Tibial artery (tissue), 4 donors: ENCODE measurements at places on chromosomes 3 and 15.

GRCh38 chr3:97883736-97884135 is 61.9 kb downstream of the CRYBG3 start:
- H3K27ac ChIP-seq: no peak overlapping the region
- DNase-seq: no peak
- H3K27me3 ChIP-seq: no peaks in the 10 kb centered on the region
- peaks cover 22% of the 10 kb centered on the region for H3K36me3 ChIP-seq
- no peaks in the 10 kb centered on the region for H3K4me1 ChIP-seq

DNA sequence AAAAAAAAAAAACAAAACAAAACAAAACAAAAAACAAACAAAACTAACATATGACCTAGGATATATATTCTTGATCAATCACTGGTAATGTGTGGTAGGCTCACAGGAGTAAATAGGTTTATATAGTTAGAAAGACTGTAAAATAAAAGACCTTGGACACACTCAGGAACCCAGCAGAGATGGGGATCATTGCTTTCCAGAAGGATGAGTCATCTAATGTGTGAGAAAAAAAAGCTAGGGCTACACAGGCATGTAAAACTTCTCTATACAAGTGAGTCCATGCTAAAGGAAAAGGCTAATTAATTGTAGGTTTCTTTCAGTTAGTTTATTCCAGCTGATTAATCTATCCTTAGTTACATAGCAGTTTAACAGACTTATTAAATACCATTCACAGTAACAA is 710.3 kb upstream of the ARPP21 start:
- H3K27me3 ChIP-seq: no peaks in the 10 kb centered on the region
- H3K27ac ChIP-seq: no peak overlapping the region
- no peak overlapping the region for H3K4me3 ChIP-seq
- no peaks in the 10 kb centered on the region for H3K36me3 ChIP-seq
- H3K4me1 ChIP-seq: no peaks in the 10 kb centered on the region
- no peak for DNase-seq

GRCh38 chr3:141605883-141606282 is 119.1 kb downstream of the RASA2 start:
- no peak overlapping the region for H3K4me3 ChIP-seq
- DNase-seq: no peak
- H3K4me1 ChIP-seq: no peaks in the 10 kb centered on the region
- H3K27ac ChIP-seq: no peak overlapping the region

GRCh38 chr15:85551221-85551832 is 170.9 kb downstream of the AKAP13 start:
- DNase-seq: no peak
- H3K4me1 ChIP-seq: peaks cover 13% of the 10 kb centered on the region
- H3K27ac ChIP-seq: no peak overlapping the region

DNA sequence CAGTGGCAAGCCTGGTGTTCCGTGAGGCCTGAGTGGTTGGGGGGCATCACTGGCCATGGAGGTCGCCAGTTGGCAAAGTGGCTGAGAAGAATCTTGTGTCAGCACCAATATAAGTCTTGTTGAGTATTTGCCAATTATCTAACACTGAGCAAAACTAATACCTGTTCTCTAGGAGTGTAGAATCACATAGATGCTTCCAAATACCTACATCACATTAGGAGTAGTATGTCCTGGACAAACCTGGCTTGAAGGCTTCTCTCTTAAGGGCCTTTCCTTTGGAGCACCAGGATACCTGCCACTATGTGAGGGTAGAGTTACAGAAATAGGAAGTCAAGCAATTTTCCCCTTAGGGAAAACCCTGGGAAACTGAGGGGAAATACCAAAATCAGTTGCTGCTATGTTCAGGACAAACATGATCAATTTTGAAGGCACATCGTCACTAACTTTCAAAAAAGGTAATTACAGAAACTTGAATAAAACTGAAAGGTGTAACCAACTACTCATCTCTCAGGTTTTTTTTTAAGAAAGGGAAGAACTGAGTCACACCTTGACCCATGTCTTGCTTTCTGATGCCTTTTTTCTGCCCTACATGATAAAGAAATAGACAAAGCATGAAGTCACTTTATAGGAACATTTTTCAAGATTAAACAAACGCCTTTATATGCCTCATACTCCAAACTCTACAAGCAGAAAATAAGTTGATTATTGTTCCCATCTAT is 100.4 kb downstream of the IMPG2 start:
- no peaks in the 10 kb centered on the region for H3K4me1 ChIP-seq
- no peak overlapping the region for H3K27ac ChIP-seq
- DNase-seq: no peak

DNA sequence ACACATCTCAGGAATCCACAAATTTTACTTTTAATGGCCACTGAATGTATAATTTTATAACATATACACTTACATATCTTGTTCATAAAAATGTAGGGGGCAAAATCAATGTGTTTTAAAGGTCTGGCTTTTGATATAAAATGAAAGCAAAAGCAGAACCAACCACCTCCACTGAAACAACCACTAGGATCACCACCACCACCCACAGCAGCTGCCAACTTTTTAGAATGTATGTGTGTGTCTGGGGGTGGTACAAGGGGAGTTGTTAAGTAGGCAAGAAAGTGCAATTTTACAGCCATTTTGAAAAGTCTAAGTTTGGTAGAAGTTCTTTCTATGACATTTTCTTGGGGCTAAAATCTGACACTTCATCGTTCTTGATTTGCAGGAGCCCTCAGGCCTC is 44.0 kb downstream of the OTOL1 start:
- no peak overlapping the region for H3K4me3 ChIP-seq
- no peaks in the 10 kb centered on the region for H3K36me3 ChIP-seq
- no peaks in the 10 kb centered on the region for H3K4me1 ChIP-seq
- H3K27ac ChIP-seq: no peak overlapping the region

GRCh38 chr3:87127281-87127680 is 99.8 kb upstream of the CHMP2B start:
- no peaks in the 10 kb centered on the region for H3K36me3 ChIP-seq
- H3K4me1 ChIP-seq: no peaks in the 10 kb centered on the region
- no peak overlapping the region for H3K4me3 ChIP-seq
- no peak for DNase-seq
- H3K27me3 ChIP-seq: no peaks in the 10 kb centered on the region

GRCh38 chr3:45881078-45882022 is 5.0 kb upstream of the CCR9 start:
- no peak overlapping the region for H3K4me3 ChIP-seq
- no peaks in the 10 kb centered on the region for H3K27me3 ChIP-seq
- DNase-seq: no peak
- no peaks in the 10 kb centered on the region for H3K36me3 ChIP-seq
- H3K27ac ChIP-seq: no peak overlapping the region

DNA sequence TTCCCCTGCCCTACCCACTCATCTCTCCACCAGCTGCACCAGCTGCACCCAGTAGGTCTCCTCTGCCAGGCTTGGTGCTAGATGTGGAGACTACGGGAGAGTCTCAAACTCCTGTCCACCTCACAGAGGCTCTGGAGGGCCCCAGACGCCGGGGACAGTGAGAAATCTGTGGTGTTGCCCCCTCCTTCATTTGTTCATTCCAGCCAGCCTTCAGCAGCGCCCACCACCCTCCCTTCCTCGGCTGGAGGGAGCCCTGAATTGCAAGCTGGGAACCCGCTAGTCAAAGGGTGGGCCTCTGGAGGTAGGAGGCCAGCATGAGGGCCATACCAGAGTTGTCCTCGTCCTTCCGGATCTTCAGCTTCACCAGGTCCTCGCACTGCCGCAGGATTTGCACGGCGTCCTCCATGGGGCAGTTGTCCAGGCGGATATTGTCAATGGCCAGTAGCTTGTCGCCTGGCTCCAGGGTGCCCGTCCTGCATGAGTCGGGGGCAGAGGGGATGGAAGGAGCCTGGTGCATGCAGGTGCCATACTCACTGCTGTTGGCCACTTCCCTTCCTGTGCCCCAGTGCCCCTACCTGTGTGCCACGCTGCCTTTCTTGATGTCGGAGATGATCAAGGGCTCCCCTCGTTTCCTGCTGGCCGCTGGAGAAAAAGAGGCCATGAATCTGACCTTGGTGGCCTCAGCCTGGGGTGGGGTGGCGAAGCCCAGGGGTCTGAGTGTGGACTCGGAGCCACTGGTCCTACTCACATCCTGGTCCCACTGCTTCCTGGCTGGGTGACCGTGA is 29.1 kb downstream of the GRIP2 start:
- DNase-seq: no peak
- no peak overlapping the region for H3K4me3 ChIP-seq
- no peaks in the 10 kb centered on the region for H3K4me1 ChIP-seq
- H3K27ac ChIP-seq: no peak overlapping the region
- peaks cover 28% of the 10 kb centered on the region for H3K27me3 ChIP-seq

- H3K36me3 ChIP-seq: peaks cover 20% of the 10 kb centered on the region
- no peak overlapping the region for H3K27ac ChIP-seq
- H3K27me3 ChIP-seq: no peaks in the 10 kb centered on the region
- H3K4me1 ChIP-seq: peaks cover 65% of the 10 kb centered on the region
- DNase-seq: no peak
Measured at GRCh38 chr3:156677536-156677935, 3.1 kb downstream of the TIPARP start.

DNA sequence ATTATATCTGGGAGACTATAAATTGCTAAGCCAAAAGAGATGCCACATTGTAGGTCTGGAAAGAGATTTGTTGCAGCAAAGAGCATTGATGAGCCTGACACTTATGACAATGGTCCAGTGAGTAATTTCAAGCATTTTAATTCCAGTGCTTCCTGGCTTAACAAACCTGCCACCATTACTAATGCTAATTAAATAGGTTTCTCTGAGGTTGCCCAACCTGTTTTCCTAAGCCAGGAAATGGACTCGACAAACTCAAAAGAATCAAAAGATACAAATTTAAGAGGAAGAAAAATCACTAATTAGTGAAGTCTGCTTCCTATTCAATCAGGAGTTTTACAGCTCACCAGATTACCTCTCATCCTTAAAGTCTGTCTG is 36.7 kb upstream of the CTDSPL start:
- no peaks in the 10 kb centered on the region for H3K4me1 ChIP-seq
- no peak for DNase-seq
- no peak overlapping the region for H3K27ac ChIP-seq
- H3K36me3 ChIP-seq: peaks cover 4% of the 10 kb centered on the region
- H3K27me3 ChIP-seq: no peaks in the 10 kb centered on the region
- H3K4me3 ChIP-seq: no peak overlapping the region

- peaks cover 23% of the 10 kb centered on the region for H3K4me1 ChIP-seq
- no peaks in the 10 kb centered on the region for H3K27me3 ChIP-seq
- no peaks in the 10 kb centered on the region for H3K36me3 ChIP-seq
- DNase-seq: no peak
- no peak overlapping the region for H3K4me3 ChIP-seq
Measured at GRCh38 chr3:123813876-123814275, 70.3 kb downstream of the MYLK start.

- peaks cover 18% of the 10 kb centered on the region for H3K4me1 ChIP-seq
- H3K27me3 ChIP-seq: no peaks in the 10 kb centered on the region
- no peaks in the 10 kb centered on the region for H3K36me3 ChIP-seq
- H3K4me3 ChIP-seq: no peak overlapping the region
Measured at GRCh38 chr3:31974964-31975363, 6.1 kb downstream of the OSBPL10 start.

GRCh38 chr3:127660621-127661251 is 12.0 kb upstream of the ABTB1 start:
- no peak overlapping the region for H3K4me3 ChIP-seq
- H3K27ac ChIP-seq: no peak overlapping the region
- no peak for DNase-seq
- H3K4me1 ChIP-seq: peaks cover 44% of the 10 kb centered on the region

DNA sequence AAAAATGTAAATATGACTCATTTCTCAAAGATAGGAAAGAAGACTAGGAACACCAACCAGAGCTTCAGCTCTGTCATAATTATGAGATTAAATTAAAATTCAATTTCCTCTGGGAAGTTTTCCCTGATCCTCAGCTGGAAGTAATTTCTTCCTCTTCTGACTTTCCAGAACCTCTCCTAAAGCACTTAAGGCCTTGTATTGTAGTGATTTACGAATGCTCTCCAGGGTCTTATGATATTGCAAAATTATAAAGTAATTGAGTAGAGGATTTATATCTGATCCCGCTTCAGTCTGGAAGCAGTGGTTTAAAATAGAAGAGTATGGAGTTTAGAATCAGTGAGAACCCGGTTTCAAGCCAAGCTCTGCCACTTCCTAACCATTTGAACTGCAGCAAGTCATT is 279.8 kb downstream of the ZPLD1 start:
- no peak overlapping the region for H3K4me3 ChIP-seq
- H3K36me3 ChIP-seq: no peaks in the 10 kb centered on the region

GRCh38 chr3:183298701-183299153 is 45.7 kb downstream of the B3GNT5 start:
- peak; percentile 72 for DNase-seq
- no peaks in the 10 kb centered on the region for H3K36me3 ChIP-seq
- H3K4me1 ChIP-seq: no peaks in the 10 kb centered on the region
- H3K27me3 ChIP-seq: no peaks in the 10 kb centered on the region
- H3K4me3 ChIP-seq: no peak overlapping the region

- H3K27ac ChIP-seq: peak overlapping the region; percentile 88
- H3K4me3 ChIP-seq: peak overlapping the region; percentile 98
- no peaks in the 10 kb centered on the region for H3K27me3 ChIP-seq
- DNase-seq: peak; percentile 77
- peaks cover 21% of the 10 kb centered on the region for H3K4me1 ChIP-seq
Measured at GRCh38 chr15:22979238-22980188, 655 bp downstream of the CYFIP1 start.

- no peak overlapping the region for H3K4me3 ChIP-seq
- peaks cover 15% of the 10 kb centered on the region for H3K27me3 ChIP-seq
- no peak for DNase-seq
- no peaks in the 10 kb centered on the region for H3K36me3 ChIP-seq
Measured at GRCh38 chr3:89101251-89101650, 6.2 kb upstream of the EPHA3 start.

DNA sequence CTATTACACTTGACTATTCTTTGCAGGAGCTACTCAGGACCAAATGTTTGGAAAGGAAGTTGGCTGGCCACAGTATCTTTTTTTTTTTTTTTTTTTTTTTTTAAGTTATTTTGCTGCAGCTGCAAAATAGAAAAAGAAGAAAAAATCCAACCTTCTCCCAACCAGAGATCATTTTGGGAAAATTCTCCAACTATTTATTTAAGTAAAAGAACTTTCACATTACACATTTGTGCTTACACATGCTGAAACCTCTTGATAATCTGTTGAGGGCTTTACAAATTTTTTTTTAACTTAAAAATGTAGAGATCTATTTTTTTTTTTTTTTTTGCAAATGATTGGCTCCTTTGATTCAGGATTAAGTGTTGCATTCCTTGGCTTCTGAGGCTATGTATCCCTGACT is 148.0 kb downstream of the POLR2M start:
- no peak for DNase-seq
- H3K27ac ChIP-seq: no peak overlapping the region
- no peaks in the 10 kb centered on the region for H3K27me3 ChIP-seq

GRCh38 chr3:193941486-193941885 is 194.5 kb upstream of the HES1 start:
- DNase-seq: no peak
- H3K27me3 ChIP-seq: no peaks in the 10 kb centered on the region
- no peak overlapping the region for H3K4me3 ChIP-seq
- no peaks in the 10 kb centered on the region for H3K4me1 ChIP-seq
- H3K36me3 ChIP-seq: no peaks in the 10 kb centered on the region

GRCh38 chr15:46681901-46682300 is 1035.4 kb upstream of the SEMA6D start:
- no peaks in the 10 kb centered on the region for H3K36me3 ChIP-seq
- no peak overlapping the region for H3K4me3 ChIP-seq
- H3K4me1 ChIP-seq: no peaks in the 10 kb centered on the region
- no peak for DNase-seq
- H3K27ac ChIP-seq: no peak overlapping the region

- no peak overlapping the region for H3K27ac ChIP-seq
- H3K4me3 ChIP-seq: no peak overlapping the region
- H3K4me1 ChIP-seq: no peaks in the 10 kb centered on the region
- H3K36me3 ChIP-seq: no peaks in the 10 kb centered on the region
- no peaks in the 10 kb centered on the region for H3K27me3 ChIP-seq
Measured at GRCh38 chr3:36193448-36193847, 186.9 kb upstream of the STAC start.
